Foreskin melanocyte (primary cell): ENCODE measurements at places on chromosomes 5 and 9.
A peak's percentile ranks its signal among the peaks of the same experiment; 100 is the strongest.

GRCh38 chr5:68240202-68240601, 24.6 kb downstream of the PIK3R1 start:
- DNase-seq: peak; percentile 78

DNA sequence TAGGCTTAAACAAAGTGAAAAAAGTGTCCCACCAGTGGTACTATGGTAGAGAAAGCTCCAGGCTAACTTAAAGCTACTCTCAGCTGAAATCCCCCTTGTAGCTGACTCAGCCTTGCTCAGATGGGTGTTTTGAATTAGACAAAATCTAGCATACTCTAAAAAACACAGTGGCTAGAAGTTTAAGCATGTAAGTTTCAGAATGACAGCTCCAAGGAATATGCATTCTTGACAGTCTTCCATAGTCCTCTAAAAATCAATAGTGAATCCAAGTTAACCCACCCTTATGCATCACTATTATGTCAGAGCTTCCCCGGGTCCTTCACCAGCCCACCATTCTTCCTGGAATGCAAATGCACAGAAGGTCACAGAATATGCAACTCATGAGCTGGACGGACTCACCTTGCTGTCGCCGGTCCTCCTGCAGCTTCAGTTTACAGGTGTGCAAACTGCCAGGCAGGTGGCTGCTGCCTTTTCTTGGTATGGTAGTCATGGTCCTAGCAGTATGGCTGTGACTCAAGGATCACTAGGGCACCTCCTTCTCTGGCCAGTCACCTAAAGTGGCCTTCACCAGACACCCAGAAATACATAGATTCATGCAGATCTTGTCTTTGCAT, 668 bp downstream of the RANBP3L start:
- no peak for DNase-seq

- no peak for DNase-seq
These were observed 450.0 kb downstream of the GADD45G start for GRCh38 chr9:90054810-90055209.

GRCh38 chr5:1090538-1090937, 21.3 kb downstream of the SLC12A7 start:
- peak; percentile 52 for DNase-seq

- DNase-seq: no peak
These were observed 23.6 kb downstream of the STC2 start for GRCh38 chr5:173304591-173304988.

DNA sequence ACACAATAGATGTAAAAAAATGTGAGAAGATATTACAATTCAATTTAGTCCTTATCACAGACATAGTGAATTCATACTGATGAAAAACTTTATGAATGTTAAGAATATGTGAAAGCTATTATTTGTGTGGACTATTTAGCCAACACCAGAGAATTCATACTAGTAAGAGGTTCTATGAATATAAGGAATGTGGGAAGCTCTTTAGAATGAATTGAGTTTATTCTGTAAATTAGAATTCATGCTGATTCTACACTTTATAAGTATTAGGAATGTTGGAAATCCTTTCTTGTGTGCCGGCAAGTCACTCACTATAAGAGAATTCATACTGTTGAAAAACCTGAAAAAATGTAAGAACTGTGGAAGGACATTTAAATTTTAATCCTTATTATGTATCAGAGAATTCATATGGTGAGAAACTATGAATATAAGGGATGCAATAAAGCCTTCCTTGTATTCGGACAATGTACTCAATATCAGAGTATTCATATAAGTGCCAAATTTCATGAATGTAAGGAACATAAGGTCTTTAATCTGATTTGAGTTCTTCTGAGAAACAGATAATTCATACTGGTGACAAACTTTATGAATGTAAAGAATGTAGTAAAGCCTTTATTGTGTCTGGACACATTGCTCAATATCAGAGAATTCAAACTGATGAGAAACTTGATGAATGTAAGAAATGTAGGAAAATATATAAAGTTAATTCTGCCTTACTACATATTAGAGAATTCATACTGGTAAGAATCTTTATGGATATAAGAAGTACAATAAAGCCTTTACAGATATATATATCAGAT, 21.6 kb upstream of the PCDHA1 start:
- no peak for DNase-seq

DNA sequence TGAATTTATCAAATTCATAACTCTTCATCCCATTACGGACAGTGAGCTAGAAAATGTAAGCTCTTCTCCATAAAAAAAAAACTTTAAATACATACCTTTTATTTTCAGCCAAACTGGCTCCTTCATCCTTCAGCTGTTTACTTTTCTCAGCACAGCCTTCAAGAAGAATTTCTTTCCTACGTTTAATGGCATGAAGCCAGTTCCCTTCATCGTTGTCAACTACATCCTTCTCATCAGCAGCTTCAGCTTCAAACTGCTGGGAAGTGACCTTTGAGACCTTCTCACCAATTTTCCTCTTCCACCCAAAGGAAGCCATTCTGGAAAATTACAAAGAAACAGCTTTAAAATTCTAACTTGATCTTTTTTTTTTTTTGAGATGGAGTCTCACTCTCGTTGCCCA, 9.1 kb downstream of the TTC33 start:
- no peak for DNase-seq

DNA sequence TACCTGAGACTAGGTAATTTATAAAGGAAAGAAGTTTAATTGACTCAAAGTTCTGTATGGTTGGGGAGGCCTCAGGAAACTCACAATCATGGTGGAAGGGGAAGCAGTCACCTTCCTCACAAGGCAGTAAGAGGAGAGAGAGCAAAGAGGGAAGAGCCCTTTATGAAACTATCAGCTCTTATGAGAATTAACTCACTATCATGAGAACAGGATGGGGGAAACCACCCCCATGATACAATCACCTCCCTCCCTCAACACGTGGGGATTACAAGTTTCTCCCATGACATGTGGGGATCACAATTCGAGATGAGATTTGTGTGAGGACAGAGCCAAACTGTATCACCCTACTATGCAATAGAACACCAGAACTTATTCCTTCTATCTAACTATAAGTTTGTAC, 27.9 kb downstream of the CD274 start:
- no peak for DNase-seq

- DNase-seq: peak; percentile 32
These were observed 342.5 kb upstream of the ACTBL2 start for GRCh38 chr5:57825031-57825686.

DNA sequence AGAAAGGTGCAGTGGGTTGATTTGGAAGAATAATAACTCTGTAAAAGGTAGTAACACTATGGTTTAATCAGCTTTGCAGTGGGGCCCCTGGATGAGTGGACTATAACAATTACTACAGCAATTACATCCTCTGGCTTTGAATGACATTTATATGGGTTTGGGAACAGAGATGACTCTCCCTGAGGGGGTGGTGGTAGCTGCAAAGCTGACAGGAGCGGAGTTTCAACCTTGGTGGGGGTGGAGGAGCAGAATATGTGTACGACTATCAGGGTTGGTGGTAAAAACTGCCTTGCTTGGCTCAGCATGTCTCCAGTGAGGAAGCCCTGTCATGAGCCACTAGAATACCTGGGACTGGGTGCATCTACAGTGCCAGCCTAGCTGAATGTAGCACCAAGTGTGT, 28.3 kb upstream of the NR3C1 start:
- DNase-seq: no peak

GRCh38 chr5:61650661-61651060, 318.6 kb downstream of the ZSWIM6 start:
- DNase-seq: no peak

DNA sequence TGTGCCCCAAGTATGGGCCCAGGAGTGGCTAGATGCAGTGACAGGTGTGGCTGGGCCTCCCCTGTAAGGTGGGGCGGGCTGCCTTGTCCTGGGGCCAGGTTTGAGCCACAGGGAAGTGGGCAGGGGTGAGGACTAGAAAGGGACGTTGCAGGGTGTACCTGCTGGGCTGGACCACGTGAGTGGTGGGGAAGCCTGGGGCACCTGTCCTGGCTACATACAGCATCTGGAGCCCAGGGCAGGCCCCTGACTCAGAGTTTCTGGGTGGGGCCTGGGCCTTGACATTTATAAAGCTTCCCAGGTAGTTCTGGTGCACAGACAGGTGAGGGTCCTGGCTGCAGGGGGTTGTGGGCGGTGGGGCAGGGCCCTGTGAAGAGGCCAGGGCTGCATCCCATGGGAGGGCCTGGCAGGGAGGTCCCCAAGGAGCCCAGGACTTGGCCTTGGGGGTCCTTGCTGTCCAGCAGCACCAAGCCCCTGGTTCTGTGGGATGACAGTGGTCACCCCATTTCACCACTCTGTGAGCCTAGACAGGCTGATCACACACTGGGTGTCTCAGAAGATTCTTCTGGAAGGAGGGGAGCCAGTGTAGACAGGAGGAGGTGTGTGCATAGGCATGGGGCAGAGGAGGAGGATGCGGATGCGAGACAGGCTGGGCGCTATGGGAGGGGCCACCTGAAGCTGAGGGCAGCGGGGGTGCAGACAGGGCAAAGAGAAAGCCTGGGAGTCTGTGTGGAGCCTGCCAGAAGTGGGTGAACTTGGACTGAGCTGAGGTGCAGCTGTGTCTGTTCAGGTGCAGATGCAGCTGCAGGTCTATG, 94.0 kb downstream of the PHF2 start:
- DNase-seq: peak; percentile 50

GRCh38 chr9:93255494-93255867, 71.5 kb downstream of the WNK2 start:
- DNase-seq: no peak

- no peak for DNase-seq
These were observed 793.7 kb downstream of the BRINP1 start for GRCh38 chr9:118575341-118576070.

DNA sequence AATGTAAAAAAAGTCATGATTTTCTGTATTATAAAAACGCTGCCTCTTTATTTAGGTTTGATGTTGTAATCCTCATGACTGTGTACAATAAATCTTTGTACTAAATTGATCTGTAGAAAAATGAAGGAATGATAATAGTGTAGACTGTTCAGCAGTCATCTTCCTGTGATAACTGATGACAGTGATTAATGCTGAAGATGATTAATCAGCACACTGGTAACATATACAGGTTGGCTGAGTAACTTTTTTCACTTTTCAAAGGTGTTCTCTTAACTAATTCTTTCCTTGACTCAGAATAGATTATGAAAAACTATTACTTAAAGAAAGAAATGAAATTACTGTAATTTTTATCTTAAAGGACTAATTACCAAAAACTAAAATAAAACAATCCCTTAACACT, 122.5 kb downstream of the RFX3 start:
- no peak for DNase-seq

DNA sequence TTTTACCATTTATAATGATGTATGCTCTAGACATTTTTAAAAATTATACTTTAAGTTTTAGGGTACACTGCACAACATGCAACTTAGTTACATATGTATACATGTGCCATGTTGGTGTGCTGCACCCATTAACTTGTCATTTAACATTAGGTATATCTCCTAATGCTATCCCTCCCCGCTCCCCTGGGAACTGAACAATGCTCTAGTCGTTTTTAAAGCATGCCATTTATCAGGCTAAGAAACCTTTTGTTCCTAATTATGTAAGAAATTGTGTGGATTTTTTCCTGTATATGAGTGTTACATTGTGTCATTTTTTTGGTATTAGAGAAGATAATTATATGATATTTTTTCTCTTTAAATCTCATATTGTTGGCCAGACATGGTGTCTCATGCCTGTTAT, 72.8 kb upstream of the SGCD start:
- DNase-seq: no peak

GRCh38 chr5:4295663-4296339, 700.2 kb downstream of the IRX1 start:
- peak; percentile 65 for DNase-seq

DNA sequence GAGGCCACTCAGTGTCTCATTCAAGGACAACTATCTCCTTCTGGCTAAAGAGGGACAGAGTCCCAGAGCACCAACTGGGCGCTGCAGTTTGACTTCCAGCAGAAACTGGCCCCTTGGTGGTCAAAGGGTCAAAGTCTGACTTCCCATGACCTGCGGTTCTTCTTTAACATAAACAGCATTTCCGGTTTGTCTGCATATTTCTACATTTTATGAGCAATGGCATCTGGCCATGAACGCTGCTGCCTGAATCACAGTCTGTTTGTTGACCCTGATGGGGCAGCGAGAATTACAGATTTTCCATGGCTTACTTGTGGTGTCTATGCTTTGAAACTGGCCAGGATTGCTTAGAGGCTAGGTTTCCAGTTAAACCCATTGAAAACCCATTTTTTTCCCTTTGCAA, 1.3 kb downstream of the TNFSF15 start:
- peak; percentile 75 for DNase-seq

DNA sequence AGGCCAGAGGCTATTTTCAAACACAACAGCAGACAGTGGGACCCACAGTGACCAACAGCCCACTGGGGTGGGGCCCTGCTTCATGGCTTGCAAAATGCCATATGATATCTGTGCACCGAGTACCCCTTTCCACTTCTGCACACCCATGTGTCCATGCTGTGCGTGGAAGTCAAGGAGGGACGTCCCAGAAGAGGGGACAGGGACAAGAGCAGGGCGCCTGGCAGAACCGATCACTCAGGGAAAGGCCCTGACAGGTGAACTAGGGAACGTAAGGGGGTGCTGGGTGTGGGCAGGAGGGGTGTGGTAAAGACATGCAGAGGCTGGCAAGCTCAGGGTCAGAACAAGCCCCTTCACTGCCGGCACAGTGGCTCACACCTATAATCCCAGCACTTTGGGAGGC, 7.6 kb upstream of the TTLL11 start:
- DNase-seq: no peak

DNA sequence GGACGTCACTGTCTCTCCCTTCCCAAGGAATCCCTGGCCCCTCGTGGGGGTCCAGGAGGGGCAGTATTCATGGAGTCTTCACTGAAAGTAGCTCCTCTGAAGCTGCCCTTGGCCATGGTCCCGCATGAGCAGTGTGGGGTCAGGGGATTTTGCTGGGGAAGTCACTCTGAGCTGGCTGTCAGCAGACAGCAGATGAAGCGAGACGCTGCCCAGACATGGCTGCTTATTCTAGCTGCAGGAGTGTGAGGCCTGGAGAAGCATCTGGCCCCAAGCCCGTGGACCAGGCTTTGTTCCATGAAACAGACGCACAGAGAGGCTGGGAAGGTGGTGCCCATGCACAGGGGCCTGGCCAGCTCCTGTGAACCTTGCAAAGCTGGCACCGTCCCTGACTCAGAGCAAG, 21.5 kb upstream of the ASS1 start:
- DNase-seq: no peak

DNA sequence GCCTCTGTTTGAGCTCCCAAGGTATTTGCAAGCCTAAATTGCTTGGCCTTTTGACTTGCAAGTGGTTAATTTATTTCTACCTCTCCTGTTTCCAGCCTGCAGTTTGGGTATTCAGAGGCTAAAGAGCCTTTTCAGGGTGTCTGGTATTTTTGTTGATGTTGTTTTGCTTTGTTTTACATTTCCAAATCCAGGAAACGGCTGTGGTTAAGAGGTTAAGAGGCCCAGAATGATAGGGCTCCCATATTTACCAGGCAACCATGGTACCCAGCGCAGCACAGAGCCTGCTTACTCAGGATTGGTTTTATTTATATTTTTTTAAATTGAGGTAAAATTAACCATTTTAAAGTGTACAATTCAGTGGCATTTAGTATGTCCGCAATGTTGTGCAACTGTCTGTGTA, 92.1 kb downstream of the PDZD2 start:
- no peak for DNase-seq

- DNase-seq: no peak
These were observed 117.1 kb downstream of the LHX2 start for GRCh38 chr9:124128568-124129166.
